Activated naive CD8-positive, alpha-beta T cell treated with anti-CD3 and anti-CD28 coated beads for 36 hours (primary cell): ENCODE measurements at places on chromosomes 7 and 10. TPM values are rescaled to one million over a fixed set of nuclear protein-coding genes. Genes with fewer than 3 reads are reported as not detected.

GRCh38 chr10:43671659-43672531, 23.2 kb upstream of the ZNF32 start:
- peak; percentile 18 for DNase-seq
- H3K4me3 ChIP-seq, result no peak overlapping the region
- H3K4me1 ChIP-seq, result peaks cover 6% of the 10 kb centered on the region
- no peak overlapping the region for H3K27ac ChIP-seq
- H3K27me3 ChIP-seq, result peaks cover 40% of the 10 kb centered on the region

DNA sequence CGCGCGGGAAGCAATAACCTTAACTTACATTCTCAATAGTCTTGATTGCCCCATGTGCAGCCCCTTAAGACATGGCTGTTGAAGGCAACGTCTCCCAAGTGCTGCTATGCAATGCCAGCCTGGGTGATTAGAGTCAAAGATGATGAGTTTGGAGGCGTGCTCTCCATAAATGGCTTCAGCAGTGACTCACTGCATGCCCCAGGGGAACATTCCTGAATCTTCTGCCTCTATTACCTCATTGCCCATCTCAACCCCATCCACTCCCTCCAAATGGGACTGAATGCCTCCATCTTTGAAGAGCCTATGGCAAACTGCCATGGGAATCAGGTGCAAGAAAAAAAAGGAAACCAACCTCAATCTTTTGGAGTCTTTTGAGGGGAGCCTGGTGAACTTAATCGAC, 282.8 kb downstream of the SNX10 start:
- H3K27me3 ChIP-seq, result no peaks in the 10 kb centered on the region
- DNase-seq, result no peak
- no peaks in the 10 kb centered on the region for H3K36me3 ChIP-seq

DNA sequence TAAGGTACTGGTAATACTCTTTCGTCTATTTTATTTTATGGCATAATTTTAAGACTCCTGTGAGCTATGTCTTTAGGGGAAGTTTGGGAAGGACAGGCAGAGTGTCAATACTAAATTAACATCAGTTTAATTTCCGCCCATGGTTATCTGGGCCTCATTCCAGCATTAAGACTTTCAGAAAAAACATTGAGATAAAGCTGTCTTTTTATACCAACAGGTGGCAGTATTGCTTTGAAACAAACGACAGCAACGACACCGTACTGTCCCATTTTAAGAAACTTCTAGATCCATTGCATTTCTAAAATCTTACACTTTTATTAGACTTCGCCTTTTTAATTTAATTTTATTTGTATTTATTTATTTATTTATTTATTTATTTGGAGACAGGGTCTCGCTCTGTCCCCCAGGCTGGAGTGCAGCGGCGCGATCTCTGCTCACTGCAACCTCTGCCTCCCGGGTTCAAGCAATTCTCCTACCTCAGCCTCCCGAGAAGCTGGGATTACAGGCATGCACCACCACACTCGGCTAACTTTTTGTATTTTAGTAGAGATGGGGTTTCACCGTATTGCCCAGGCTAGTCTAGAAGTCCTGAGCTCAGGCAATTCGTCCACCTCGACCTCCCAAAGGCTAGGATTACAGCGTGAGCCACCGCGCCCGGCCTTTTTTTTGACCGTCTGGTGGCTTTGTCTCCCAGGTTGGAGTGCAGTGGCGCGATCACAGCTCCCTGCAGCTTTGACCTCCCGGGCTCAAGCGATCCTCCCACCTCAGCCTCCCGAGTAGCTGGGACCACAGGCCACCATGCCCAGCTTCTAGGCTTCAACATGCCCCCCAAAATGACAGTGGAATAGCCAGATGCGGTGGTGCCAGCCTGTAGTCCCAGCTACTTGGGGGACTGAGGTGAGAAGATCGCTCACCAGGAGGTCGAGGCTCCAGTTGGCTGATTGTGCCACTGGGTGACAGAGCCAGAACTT, 78.7 kb upstream of the C1GALT1 start:
- no peak for DNase-seq
- peaks cover 16% of the 10 kb centered on the region for H3K4me1 ChIP-seq
- no peak overlapping the region for H3K4me3 ChIP-seq
- no peaks in the 10 kb centered on the region for H3K27me3 ChIP-seq

Gene CHST15
- total RNA-seq, result 0.12 TPM

Gene KIAA1217
- total RNA-seq, result 1.6 TPM
